ENCODE measurements at places on chromosomes 5 and 9.

DNA sequence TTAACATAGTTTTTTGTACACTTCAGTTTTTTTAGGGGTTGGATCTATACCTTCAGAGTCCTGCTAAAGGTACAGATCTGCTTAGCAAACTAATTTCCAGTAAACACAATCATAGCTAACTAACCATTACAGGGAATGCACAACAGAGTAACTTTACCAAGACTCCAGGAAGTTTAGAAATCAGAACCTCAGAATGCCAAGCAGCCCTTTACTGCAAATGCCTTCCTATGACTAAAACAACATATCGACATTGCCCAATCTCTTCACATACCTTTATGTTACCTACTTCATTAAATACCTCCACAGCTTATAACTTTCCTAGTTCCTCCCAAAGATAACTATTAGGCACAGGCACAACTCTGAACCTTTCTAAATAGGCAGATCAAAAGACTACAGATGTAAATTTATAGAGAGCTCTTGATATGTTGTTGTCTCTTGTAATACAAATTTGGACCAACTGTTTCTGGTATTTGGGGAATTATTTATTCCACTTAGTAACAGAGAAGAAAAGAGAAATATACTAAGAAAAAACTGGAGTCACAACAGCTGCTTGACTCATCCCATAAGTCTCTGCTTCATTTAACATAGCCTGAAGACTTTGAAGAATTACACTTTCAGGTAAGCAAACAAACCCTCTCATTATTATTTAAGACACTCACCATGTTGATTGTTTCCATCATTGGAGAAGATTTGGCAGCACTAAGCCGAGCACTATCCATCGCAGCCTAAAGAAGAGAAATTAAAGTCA lies 46.0 kb upstream of the OR2K2 start:
- DNase-seq = no peak

DNA sequence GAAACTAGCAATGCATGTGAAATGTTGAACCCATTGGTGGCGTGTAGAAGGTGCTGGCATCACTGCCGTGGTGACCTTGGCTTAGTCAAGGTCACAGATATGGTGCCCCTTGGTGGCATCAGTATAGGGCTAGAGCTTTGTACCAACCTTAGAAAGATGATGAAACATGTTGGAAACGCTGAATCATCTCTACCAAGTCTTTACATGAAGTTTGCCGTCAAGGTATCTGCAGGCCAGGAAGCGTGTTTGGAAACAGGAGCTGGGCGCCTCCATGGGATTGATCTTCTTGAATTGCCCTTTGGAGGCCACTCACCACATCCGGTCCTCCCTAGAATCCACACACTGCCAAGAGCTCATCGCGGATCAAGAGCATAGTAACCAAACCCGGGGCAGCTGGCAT lies 16.9 kb upstream of the BOD1 start:
- no peak for DNase-seq

DNA sequence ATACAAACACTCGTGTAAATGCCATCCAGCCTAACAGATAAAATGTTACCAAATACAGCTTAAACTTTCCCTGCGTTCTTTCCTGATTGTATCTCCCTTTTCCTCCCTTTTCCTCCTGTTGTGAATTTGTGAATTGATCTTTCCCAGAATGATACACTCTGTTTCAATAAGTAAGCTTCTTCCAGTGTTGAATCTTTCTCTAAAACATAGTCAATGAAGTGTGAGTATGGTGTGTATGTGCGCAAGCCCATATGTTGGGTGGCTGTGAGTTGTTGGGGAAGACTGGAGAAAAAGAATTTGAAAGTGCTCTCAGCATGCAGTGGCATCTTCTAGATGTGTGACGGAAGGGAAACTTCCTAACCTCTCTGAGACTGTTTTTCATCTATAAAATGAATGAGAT lies 143.1 kb upstream of the KLF4 start:
- DNase-seq = no peak

- no peak for DNase-seq
Observed at GRCh38 chr5:156219483-156220005, 107.4 kb upstream of the SGCD start.

- no peak for DNase-seq
Observed at GRCh38 chr5:159732220-159732619, 184.1 kb upstream of the ADRA1B start.

DNA sequence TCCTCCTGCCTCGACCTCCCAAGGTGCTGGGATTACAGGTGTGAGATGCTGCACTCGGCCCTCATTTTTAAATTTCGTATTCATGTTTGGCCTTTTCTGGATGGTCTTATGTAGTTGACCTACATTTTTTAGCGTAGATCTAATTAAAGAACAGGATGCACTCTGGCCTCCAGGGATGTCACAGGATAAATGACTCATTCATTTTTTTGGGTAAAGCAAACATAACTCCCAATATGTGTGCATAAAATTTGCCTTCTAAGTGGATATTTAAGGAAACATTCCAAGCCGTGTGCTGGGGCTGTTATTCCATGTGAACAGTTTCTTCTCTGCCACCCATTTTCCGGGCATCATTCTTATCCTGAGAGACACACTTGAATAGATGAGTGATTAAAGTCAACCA lies 501.6 kb downstream of the IRX1 start:
- DNase-seq = no peak

DNA sequence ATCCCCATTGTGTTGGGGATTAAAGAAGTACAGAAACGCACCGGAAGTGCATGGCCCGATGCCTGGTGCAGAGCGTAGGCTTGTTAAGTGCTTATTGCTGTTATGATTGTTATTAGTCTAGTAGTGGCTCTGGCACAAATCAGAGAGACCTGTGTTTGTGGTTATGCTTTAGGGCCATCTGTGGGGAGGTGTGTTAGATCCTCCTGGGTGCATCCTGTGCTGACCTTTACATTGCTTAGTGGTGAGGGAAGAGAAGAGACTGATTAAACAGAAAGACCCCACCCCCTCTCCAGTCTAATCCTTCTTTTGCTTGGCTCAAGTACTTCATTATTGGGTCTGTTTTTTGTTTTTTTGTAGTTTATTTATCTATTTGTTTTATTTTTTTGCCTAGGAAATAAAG lies 112.7 kb upstream of the SPRY4 start:
- no peak for DNase-seq

Measured in stimulated activated CD4-positive, alpha-beta T cell treated with anti-CD3 and anti-CD28 coated beads, Interleukin-1b, Interleukin-23, amount 100 ng/mL, for 1 hour (primary cell).